ENCODE measurements at places on chromosomes 2 and 18. TPM values are rescaled to one million over a fixed set of nuclear protein-coding genes. Genes with fewer than 3 reads are reported as not detected.

Gene SNTG2
- total RNA-seq, result not detected

Gene TXNDC2
- total RNA-seq, result not detected

Gene CHRND
- total RNA-seq, result not detected

Gene SCTR
- total RNA-seq, result 0.56 TPM

Gene ID2
- total RNA-seq, result 77.8 TPM

Gene SCRN3
- 25.6 TPM for total RNA-seq

Gene POTEC
- total RNA-seq, result not detected

Gene OSBPL1A
- total RNA-seq, result 34.8 TPM

Gene CENPA
- 23.4 TPM for total RNA-seq

Gene AOX1
- 0.45 TPM for total RNA-seq

Gene ANKRD29
- 7.8 TPM for total RNA-seq

Gene ARHGEF4
- total RNA-seq, result 5.9 TPM

Gene KLHL14
- total RNA-seq, result 0.07 TPM

Gene STEAP3
- 28.3 TPM for total RNA-seq

Gene C18orf54
- total RNA-seq, result 9.3 TPM

Gene MC2R
- total RNA-seq, result not detected

Gene EFEMP1
- 14.7 TPM for total RNA-seq

Gene GCKR
- total RNA-seq, result 26.8 TPM

Gene WDR35
- total RNA-seq, result 9.8 TPM

- H3K4me1 ChIP-seq, result peaks cover 40% of the 10 kb centered on the region
- H3K27ac ChIP-seq, result no peak overlapping the region
- no peaks in the 10 kb centered on the region for H3K27me3 ChIP-seq
- H3K4me3 ChIP-seq, result no peak overlapping the region
Observed at GRCh38 chr2:55957142-55957541, 33.6 kb upstream of the EFEMP1 start.

- H3K27me3 ChIP-seq, result no peaks in the 10 kb centered on the region
- DNase-seq, result no peak
- no peak overlapping the region for H3K27ac ChIP-seq
- peaks cover 4% of the 10 kb centered on the region for H3K36me3 ChIP-seq
Observed at GRCh38 chr2:134341476-134341875, 87.6 kb downstream of the MGAT5 start.

- peak; percentile 61 for DNase-seq
- no peak overlapping the region for H3K4me3 ChIP-seq
- peaks cover 17% of the 10 kb centered on the region for H3K4me1 ChIP-seq
- no peaks in the 10 kb centered on the region for H3K27me3 ChIP-seq
- H3K36me3 ChIP-seq, result peaks cover 5% of the 10 kb centered on the region
Observed at GRCh38 chr18:32271672-32272208, 81.9 kb downstream of the MEP1B start.

- no peak overlapping the region for H3K27ac ChIP-seq
- DNase-seq, result no peak
- no peaks in the 10 kb centered on the region for H3K36me3 ChIP-seq
- no peak overlapping the region for H3K4me3 ChIP-seq
- H3K27me3 ChIP-seq, result peaks cover 12% of the 10 kb centered on the region
Observed at GRCh38 chr2:10507106-10507505, 59.0 kb upstream of the ODC1 start.

DNA sequence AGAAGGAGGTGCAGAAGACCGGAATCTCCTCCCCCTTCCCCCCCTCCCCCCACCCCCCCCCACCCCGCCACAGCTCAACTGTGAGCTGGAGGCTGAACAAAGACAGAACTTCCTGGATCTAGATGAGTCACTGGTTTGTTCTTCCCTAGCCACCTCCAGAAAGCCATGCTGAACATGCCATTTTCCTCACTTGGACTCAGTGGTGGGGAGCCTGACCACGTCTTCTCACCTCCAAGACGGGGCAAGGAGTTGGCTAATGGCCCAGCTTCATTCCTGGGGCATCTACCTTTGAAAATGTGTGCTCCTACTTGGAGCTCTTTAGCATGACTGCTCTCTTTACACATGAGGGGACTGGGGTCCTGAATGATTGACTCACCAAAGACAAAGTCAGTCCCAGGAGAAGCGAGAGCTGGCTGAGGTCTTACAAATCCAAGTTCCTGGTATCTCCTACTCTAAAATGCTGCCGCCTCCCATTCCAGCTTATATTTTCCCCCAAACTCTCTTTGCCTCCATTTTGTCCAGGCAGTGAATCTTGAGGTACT is 22.6 kb upstream of the FZD5 start:
- H3K4me3 ChIP-seq, result no peak overlapping the region
- no peaks in the 10 kb centered on the region for H3K36me3 ChIP-seq
- peak; percentile 52 for DNase-seq
- H3K27ac ChIP-seq, result peak overlapping the region; percentile 86
- peaks cover 21% of the 10 kb centered on the region for H3K4me1 ChIP-seq
- no peaks in the 10 kb centered on the region for H3K27me3 ChIP-seq

DNA sequence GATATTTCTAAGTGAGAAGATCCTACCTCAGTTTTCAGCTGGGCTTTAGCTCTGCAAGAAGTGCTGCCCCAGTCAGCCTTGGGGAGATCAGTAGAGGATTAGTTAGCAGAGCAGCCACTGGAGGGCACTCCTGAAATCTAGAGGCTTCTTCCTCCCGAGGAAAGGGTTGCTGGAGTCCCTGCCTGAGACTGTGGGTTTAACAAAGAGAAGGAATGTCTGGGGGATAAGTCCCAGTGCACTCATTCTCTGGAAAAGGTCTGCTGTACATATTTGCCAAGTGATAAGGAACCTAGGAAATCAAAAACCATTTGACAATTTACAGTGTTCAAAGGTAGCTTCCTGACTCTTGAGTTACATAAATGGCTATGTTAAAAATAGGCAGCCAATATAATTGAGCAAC is 207.2 kb downstream of the SLC8A1 start:
- H3K27me3 ChIP-seq, result no peaks in the 10 kb centered on the region
- no peak overlapping the region for H3K27ac ChIP-seq
- peak; percentile 59 for DNase-seq

DNA sequence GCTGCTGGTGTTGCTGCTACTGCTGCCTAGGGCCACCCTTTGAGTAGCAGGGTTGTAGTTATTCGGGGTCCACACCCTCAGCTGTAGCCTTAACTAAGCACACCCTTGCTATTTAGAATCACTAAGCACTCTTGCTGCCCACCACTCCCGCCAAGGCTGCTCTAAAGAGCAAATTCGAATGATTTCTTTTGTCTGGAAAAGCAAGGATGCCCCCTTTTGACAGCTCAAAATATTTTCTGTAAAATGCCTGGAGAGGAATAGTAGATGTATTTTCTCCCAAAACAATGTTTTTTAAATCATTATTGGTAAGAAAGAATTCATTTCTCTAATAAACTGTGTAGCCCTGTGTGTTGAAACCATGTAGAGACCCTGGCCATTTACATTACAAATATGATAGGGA is 80.8 kb upstream of the PAPOLG start:
- H3K27ac ChIP-seq, result no peak overlapping the region
- no peaks in the 10 kb centered on the region for H3K4me1 ChIP-seq
- no peak for DNase-seq
- no peak overlapping the region for H3K4me3 ChIP-seq
- H3K36me3 ChIP-seq, result no peaks in the 10 kb centered on the region

DNA sequence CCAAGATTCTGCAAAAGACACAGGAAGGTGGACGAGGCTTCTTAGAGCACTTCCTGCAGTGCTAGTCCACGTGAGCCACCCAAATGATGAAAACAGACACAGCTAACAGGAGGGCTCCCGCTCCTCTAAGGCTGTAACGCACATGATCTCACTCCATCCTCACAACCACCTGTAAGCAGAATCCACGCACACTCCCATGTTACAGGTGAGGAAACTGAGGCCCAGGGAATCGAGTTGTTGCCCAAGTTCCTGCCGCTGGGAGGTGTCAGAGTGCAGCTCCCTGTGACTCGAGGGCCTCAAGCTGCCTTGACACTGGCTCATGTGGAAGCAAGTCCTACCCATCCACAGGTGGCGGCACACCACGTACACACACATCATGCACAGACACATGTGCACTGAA is 4.4 kb downstream of the DNMT3A start:
- H3K27me3 ChIP-seq, result no peaks in the 10 kb centered on the region
- no peaks in the 10 kb centered on the region for H3K4me1 ChIP-seq
- DNase-seq, result no peak
- H3K27ac ChIP-seq, result no peak overlapping the region
- H3K36me3 ChIP-seq, result peaks cover 14% of the 10 kb centered on the region
- no peak overlapping the region for H3K4me3 ChIP-seq

- no peak for DNase-seq
- no peaks in the 10 kb centered on the region for H3K27me3 ChIP-seq
- no peak overlapping the region for H3K27ac ChIP-seq
Observed at GRCh38 chr2:196489371-196489770, 150.1 kb upstream of the CCDC150 start.

- H3K27me3 ChIP-seq, result no peaks in the 10 kb centered on the region
- H3K27ac ChIP-seq, result peak overlapping the region; percentile 18
- H3K4me3 ChIP-seq, result no peak overlapping the region
- H3K4me1 ChIP-seq, result peaks cover 30% of the 10 kb centered on the region
Observed at GRCh38 chr2:167142554-167142953, 254.3 kb downstream of the XIRP2 start.

- H3K36me3 ChIP-seq, result peaks cover 20% of the 10 kb centered on the region
- H3K4me3 ChIP-seq, result no peak overlapping the region
- peaks cover 25% of the 10 kb centered on the region for H3K27me3 ChIP-seq
Observed at GRCh38 chr2:161412346-161412745, 3.8 kb upstream of the TBR1 start.

GRCh38 chr18:5444269-5444668 is 99.5 kb downstream of the EPB41L3 start:
- no peak overlapping the region for H3K27ac ChIP-seq
- H3K4me3 ChIP-seq, result no peak overlapping the region
- H3K36me3 ChIP-seq, result no peaks in the 10 kb centered on the region
- no peaks in the 10 kb centered on the region for H3K4me1 ChIP-seq
- no peaks in the 10 kb centered on the region for H3K27me3 ChIP-seq
- no peak for DNase-seq

GRCh38 chr2:42769583-42770287 is 5.8 kb upstream of the OXER1 start:
- H3K4me3 ChIP-seq, result no peak overlapping the region
- no peak for DNase-seq
- no peaks in the 10 kb centered on the region for H3K27me3 ChIP-seq
- H3K4me1 ChIP-seq, result no peaks in the 10 kb centered on the region
- H3K27ac ChIP-seq, result no peak overlapping the region
- H3K36me3 ChIP-seq, result no peaks in the 10 kb centered on the region

GRCh38 chr2:151841047-151841424 is 12.8 kb upstream of the ARL5A start:
- no peaks in the 10 kb centered on the region for H3K36me3 ChIP-seq
- no peak overlapping the region for H3K27ac ChIP-seq
- DNase-seq, result no peak
- H3K4me3 ChIP-seq, result no peak overlapping the region

DNA sequence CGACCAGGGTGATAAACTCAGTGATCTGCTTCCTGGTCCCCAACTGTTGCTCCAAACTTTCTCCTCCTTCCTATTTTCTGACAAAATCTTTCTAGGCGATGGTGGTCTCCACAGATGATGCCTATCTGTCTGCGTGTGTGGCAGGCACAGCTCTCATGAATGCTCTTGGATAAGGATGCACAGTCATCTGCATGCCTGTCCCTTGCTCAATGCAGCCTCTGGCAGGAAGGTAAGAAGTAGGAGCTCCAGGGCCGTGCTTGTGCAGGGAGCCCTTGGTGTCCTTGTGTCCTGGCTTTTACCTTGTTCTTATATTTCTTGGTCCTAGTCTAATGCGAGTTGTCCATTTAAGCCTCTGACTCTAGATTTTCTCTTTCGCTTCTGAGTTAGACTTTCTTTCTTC is 57.5 kb downstream of the INSIG2 start:
- no peak overlapping the region for H3K4me3 ChIP-seq
- no peaks in the 10 kb centered on the region for H3K27me3 ChIP-seq
- peaks cover 15% of the 10 kb centered on the region for H3K36me3 ChIP-seq

GRCh38 chr18:74282755-74283554 is 8.8 kb downstream of the CYB5A start:
- no peak for DNase-seq
- peaks cover 19% of the 10 kb centered on the region for H3K36me3 ChIP-seq
- H3K27me3 ChIP-seq, result no peaks in the 10 kb centered on the region
- H3K27ac ChIP-seq, result peak overlapping the region; percentile 74
- H3K4me3 ChIP-seq, result peak overlapping the region; percentile 66

- H3K4me1 ChIP-seq, result no peaks in the 10 kb centered on the region
- H3K4me3 ChIP-seq, result no peak overlapping the region
- H3K36me3 ChIP-seq, result no peaks in the 10 kb centered on the region
Observed at GRCh38 chr18:50461251-50461650, 86.4 kb downstream of the SKA1 start.

GRCh38 chr2:37740164-37740739 is 68.8 kb upstream of the CDC42EP3 start:
- no peaks in the 10 kb centered on the region for H3K4me1 ChIP-seq
- H3K4me3 ChIP-seq, result no peak overlapping the region
- DNase-seq, result no peak
- H3K27ac ChIP-seq, result no peak overlapping the region
- H3K27me3 ChIP-seq, result no peaks in the 10 kb centered on the region
- no peaks in the 10 kb centered on the region for H3K36me3 ChIP-seq

DNA sequence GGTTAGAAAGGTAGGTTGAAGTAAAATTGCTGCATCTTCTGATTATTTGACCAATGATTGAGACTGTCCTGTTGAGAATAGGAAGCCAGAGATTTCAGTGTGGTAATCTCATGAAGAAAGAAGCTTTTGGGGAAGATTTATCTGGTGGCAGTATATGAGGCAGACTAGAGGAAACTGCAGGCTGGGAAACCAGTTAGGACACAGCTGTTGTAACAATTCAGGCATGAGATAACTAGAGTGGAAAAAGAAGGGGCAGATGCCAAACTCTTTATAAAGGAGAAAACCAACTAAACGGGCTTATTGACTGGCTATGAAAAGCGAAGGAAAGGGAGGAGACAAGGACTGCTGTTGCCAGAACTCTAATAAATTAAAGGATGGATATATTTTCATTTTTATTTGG is 155.6 kb downstream of the TTC27 start:
- no peaks in the 10 kb centered on the region for H3K27me3 ChIP-seq
- H3K4me1 ChIP-seq, result no peaks in the 10 kb centered on the region
- no peak overlapping the region for H3K4me3 ChIP-seq
- no peak overlapping the region for H3K27ac ChIP-seq
- DNase-seq, result no peak
- no peaks in the 10 kb centered on the region for H3K36me3 ChIP-seq

DNA sequence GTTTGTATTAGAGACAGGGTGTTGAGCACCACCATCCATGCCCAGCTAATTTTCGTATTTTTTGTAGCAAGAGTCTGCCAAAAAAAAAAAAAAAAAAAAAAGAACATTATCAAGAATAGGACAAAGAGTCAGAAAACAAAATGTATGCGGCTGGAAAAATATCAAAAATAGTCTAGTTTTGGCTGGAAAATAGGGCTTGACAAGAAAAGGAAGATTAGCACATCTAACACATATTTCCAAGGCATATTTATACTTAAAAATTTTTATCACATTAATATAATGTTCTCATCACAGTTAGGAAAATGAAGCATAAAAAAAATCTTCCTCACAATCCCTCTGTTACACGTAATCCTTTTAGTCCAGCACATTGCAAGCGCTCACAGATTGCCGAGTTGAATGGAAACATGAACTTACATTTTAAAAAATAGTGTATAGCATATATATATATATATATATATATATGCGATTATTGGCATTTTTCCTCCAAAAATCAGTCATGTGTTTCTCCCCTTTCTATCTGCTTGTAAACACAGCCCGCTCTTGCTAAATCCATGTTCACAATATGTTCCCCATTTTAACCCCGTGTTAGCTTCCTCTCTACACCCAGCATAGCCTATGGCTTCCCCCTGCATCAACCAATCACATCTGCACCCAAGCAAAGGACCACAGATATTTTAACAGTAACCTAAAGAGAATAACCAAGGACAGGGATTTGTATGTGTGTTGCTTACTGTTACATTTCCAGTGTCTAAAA is 183.0 kb downstream of the AFF3 start:
- H3K36me3 ChIP-seq, result no peaks in the 10 kb centered on the region
- H3K4me3 ChIP-seq, result no peak overlapping the region
